Left lobe of liver (tissue), 2 donors: ENCODE measurements at places on chromosomes 2 and 18.
A peak's percentile ranks its signal among the peaks of the same experiment; 100 is the strongest.

DNA sequence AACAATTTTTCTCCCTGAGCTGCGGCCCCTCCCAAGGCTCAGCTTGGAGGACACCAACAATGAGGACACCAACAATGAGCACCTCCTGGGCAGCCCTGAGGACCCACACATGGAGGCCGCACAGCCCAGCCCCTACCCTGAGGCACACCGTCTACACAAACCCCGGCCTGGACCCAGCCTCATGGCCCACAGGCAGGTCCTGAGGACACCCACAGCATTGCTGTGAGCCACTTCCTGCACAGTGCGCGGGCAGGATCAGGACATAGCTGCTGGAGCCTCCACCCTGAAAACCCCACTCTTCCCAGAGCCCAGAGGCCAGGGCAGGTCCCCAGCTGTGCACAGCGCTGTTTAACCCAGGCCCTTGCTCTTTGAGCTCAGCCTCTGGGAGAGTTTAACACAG is 194.3 kb downstream of the RTP5 start:
- DNase-seq, result no peak

DNA sequence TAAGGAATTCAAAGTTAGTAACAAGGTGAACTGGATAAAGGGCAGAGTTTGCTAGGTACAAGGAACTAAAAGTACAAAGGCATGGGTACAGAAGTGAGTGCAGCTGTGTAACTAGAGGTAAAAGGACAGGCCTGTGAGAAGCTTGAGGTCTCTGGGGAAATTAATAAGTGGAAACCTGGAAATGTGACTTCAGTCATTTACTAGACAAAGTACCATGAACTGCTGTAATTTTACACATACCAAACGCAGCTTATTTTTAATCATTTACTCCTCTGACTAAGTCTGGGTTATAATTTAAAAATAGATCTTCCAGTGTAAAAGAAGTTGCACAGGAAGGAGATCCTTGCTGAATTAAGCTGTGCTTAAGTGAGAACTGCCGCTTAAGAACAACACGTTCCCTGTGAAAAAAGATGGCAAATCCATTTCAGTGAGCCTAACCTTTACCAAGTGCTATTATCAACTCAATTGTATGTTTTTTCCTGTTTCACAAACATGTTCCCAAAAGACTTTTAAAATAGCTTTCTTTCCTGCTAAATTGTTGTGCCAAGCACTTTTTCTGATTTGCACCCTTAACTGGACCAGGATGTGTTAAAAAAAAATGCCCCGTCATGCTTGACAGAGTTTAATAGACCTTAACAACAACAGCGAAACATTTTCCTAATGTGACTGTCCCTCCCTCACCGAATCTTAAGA is 44.3 kb downstream of the CALCRL start:
- DNase-seq, result no peak

GRCh38 chr2:174335254-174335987 is 667 bp downstream of the SP9 start:
- DNase-seq, result no peak

GRCh38 chr2:240459401-240460252 is 24.2 kb downstream of the GPC1 start:
- DNase-seq, result no peak

DNA sequence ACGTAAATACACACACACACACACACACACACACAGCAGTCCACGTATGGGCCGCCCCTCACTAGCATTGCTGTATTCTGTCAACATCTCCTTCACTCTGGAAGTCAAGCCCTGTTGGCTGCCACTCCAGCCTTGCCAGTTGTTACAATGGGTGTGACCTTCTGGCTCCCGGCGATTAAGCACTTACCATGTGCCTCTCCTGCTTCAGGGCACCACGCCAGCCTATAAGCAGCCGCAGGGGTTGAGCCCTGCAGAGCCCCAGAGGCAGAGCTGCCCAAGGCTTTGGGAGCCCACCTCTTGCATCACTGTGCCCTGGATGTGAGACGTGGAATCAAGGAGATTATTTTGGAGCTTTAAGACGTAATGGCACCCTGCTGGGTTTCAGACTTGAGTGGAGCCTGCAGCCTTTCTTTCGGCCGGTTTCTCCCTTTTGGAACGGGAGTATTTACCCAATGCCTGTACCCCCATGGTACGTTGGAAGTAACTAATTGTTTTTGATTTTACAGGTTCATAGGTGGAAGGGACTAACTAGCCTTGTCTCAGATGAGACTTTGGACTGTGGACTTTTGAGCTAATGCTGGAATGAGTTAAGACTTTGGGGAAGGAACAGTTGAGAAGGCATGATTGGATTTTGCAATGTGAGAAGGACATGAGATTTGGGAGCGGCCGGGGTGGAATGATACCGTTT is 54.5 kb upstream of the ROCK2 start:
- no peak for DNase-seq

DNA sequence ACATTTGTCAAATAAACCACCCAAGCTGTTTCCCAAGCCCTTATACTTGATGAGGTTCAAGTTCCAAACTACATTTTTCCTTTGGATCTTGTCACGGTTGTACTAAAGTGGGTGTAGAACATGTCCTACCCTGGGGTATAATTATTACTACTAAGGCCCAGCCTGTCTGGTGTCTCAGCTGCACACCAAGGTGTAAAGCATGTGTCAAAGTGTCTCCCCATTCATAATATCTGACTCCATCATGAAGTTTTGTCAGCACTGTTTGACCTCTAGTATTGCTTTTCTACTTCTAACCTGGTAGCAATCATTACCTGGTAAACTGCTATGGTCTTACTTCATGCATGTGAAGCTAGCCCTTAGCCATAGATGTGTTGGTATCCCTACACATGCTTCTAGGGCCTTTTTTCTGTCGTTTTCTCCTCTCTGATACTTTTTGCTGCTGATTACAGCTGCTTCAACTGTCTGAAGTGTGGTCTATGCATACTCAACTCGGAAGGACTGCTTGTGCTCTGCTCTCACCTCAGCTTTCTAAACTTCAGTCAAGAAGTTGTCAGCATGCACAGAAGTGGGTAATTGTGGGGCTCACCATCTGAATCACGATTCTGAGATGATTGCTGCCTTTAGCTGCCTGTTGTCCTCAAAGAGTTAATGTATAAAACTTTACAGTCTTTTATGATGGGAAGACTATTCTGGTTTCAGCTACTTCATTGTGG is 445.7 kb upstream of the TRIB2 start:
- DNase-seq, result no peak

- DNase-seq, result no peak
These were observed 37.2 kb downstream of the LRPPRC start for GRCh38 chr2:43958397-43959275.

GRCh38 chr18:11146238-11146946 is 3.0 kb downstream of the PIEZO2 start:
- peak; percentile 96 for DNase-seq

DNA sequence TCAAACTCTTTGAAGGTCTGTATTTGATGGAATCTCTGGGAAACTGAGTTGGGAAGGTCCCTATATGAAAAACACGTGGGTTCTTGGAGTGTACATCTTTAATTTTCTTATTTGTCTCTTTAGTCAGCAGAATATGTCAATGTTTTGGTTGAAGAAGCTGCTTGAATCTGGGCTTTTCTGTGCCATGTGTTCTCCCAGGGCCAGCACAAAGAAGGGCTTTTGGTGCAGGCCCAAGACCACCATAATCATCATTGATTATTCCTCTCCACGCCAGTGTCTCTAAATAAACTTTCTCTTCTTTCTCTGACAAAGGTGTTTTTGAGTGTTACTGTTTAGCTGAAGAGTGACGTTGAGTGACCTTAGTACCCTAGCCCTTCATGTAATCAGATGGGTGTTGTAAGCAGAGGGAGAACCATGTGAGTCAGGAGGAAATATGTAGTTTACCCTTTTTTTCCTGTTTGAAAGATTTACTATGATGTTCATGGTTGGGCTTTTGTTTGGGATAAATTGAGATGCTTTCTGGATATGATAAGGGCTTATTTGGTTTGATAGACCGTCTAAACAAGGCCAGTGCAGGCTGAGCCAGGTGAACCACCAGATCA is 11.6 kb upstream of the TNP1 start:
- DNase-seq, result no peak

- DNase-seq, result peak; percentile 19
These were observed 276.1 kb upstream of the HDAC4 start for GRCh38 chr2:239676716-239677452.

DNA sequence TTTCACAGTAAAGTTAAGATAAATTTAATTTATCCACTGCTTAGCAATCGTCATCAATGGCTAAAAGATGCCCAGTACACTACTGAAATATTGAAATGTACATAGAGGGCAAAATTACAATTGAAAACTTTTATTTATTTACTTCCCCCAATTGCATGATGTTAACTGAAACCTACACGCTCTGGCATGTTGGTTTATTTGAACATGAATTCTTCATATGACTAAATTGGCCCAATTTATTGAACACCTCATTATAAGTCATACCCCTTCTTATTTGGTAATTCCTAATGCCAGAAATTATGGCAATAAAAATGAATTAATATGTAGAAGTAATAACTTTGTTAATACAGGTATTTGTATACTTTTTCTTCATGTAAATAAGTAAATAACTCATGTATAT is 183.0 kb upstream of the ZC3H15 start:
- DNase-seq, result no peak

DNA sequence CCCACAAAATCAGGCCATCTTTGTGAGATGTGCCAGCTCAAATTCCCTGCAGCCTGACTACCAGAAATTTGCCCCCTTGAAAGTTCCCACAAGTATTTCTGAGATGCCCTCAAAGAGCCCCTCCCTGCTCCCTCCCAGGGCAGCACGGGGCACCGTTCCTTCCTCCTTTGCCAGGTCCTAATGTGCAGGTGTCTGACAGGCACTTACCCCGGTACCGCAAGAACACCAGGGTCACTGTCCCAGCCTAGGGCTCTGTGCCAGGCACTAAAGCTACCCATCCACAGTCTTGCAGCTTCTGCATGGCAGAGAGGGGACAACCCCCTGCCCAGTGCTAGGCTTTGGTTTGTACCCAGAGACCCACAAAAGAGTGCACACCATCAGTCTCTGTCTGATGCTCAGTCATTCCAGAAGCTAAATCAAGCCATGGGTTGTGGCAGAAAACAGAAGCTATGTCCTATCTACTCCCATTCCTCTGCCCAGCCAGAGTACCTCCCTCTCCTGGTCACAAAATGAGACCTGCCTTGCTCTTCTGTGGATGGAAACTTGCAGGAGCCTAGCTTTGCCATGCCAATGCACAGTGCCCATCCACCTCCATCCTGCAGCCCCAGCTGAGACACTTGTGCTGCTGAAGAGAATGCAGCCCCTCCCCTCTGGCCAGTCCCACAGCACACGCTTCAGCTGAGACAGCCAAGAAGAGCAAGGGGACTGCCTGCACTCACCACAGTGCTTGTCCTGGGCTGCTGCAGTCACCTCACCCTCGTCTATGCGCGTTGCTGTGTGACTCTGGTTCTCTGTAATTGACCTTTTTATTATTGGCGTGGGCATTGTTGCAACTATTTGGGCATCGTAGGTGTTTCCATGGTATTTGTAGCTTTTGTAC is 48.7 kb downstream of the INPP5D start:
- no peak for DNase-seq

DNA sequence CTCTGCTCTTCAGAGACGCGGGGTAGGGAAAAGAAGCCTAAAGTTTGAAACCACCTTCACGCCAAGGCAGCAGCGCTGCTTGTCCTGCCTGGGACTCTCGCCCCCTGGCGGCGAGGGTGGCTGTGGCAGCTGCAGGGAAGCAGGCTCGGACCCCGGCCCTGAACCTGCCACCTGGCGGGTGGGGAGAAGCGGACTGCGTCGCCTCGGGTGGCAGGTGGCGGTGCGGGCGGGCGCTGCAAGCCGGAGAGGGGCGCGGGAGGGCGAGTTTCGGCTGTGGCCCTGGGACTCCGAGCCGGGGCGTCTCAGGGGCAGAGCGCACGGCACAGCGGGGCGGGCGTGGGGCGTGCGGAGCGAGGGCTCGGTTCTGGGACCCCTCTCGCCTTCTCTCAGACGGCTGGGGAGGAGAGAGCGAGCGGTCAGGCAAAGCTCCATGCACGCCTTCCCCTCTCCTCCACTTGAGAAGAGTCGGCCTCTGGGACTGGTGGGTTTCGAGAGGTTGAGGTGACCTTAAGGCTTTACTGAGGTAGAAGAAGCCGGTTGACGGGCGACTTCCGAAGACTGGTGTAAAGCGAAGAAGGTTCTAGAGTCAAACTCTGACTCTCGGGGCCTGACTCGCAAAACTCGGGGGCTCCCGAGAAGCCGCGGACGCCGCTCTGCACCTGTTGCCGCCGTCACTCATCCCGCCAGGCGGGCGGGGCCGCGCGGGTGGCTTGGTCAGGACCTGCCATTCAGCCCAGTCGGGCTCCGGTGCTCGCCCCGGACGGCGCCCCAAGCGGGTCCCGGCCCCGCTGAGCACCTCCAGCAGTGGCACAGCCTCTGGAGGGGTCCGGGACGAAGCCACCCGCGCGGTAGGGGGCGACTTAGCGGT is 1.1 kb upstream of the BOLL start:
- no peak for DNase-seq

DNA sequence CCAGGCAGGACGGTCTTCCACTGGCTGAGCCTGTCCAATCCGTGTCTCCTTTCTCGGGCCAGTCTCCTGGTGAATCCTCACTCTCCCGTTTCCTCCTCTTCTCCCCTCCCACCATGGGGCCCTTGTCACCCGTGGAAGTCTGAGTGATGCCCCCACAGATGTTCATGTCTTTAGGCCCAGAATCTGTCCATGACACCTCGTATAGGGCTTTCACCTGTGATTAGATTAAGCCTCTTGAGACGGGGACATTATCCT is 193.5 kb downstream of the ZFP36L2 start:
- no peak for DNase-seq

GRCh38 chr2:169493360-169493759 is 14.1 kb downstream of the BBS5 start:
- DNase-seq, result no peak

DNA sequence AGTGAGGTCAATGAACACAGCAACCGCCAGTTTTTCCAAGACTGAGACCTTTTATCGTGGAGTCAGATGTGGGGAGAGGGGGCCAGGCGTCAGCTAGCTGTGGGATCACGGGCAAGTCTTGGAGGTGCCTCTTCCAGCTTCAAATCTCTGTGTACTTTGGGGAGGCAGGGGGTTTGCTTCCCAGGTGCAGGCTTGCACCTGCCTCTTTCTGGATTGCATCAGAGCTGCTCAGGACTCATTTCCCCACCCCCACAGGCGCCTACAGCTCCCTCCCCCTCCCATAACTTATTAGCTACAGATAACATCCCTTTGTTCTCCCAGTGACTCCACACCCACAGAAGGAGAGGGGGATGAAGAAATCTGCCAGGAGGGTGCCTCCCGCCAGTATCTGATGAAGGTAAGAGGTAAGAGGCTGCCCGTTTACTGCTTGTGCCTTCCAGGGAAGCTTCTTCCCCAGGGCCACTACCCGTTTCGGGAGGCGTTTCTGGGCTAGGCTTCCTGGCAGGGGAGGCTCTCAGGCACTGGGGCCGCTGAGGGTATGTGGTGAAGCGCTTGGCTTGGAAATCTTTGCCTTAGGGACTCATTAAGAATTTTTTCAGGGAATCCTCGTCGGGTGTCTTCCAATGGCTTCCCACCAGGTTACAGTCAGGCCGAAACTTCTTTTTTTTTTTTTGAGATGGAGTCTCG is 18.8 kb upstream of the MRPL33 start:
- DNase-seq, result no peak

GRCh38 chr2:165793161-165793778 is 777 bp downstream of the GALNT3 start:
- no peak for DNase-seq
